ENCODE measurements at places on chromosomes 2 and 18. TPM values are rescaled to one million over a fixed set of nuclear protein-coding genes. Genes with fewer than 3 reads are reported as not detected.

Gene UGT1A4
- not detected for polyA plus RNA-seq

Gene KCNE4
- polyA plus RNA-seq, result 15.3 TPM

Gene UBE2E3
- 200 TPM for polyA plus RNA-seq

DNA sequence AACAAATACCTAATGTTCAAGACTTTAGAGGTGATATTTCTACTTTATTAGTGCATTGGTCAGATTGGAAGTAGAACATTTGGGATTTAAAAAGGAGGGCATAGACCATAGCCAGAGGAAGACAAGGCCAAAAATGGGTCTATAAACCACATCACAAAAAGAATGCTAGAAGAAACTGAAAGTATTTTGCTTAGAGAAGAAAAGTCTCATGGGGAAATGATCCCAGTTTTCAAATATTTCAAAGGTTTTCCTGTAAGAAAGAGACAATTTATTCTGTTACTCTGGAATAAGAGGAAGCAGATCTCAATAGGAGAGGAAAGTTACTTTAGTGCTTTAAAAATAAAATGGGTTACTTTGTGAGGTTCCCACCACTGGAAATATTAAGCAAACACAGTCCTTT, 341.4 kb downstream of the TNS1 start:
- no peak for DNase-seq

DNA sequence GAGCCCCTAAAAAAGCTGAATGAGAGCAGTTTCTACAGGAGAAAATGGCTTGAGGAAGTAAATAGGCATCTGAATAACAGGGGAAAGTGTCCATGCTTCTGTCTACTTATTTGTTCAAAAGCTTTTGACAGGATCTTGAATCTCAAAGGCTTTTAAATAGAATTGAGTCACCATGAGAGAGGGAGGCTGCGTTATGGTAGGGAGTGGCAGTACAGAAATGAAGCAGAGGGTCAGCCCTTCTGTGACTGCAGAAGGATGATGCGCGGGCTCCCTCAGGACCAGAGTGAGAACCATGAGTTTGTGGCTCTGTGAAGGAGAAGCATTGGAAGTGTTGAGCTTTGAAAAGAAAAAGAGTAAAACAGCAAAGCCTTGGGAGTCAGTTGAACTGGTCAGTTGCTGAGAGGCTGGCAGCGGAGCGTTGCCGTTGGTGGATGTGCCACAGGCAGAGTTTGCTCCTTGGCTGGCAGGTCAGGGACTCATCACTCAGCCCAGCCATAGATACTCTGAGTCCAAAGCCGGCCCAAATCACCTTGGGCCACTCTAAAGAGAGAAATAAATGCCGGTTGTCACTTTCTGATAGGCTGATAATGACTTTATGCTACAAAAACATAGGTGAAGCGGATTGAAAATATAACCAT, 17.4 kb downstream of the COPS7B start:
- DNase-seq, result no peak

- no peak for DNase-seq
Measured at GRCh38 chr18:10410472-10411308, 43.7 kb upstream of the APCDD1 start.

GRCh38 chr2:45851576-45852304, 200.3 kb downstream of the PRKCE start:
- DNase-seq, result no peak

- DNase-seq, result no peak
Measured at GRCh38 chr2:10826026-10826425, 13.4 kb upstream of the PDIA6 start.

DNA sequence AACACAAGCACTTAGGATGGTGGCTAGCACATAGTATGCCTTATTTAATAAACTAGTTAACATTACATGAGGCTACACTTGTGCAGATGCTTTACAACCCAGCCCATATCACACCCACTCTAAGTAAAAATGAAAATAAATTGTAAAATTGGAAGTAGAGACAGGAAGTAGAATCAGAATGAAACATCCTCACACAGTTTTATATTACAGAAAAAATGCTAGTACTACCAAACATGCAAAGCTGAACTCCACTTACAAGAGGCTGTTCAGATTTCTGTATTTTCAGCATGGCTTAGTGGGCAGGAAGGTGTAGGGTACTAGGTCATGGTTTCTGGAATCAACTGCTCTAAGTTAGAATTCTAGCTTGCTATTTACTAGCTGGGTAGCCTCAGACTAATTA, 18.2 kb upstream of the CRIM1 start:
- no peak for DNase-seq

DNA sequence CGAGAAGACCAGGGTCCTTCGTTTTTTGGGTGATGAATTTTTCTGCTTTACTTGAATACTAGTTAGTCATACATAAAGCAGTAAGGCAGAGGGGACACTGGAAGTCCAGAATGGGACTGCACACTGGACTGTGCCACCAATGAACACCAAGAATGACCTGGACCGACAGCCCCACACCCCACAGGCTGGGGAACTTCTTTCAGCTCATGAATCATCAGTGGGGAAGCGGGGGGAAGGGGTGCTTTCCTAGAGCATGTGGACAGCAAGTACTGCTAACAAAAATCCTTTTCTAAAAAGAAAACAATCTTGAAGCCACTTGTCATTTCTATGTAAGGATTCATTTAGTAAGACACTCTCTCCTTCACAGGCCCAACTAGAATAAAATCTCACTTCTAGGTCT, 86.0 kb downstream of the DTNB start:
- no peak for DNase-seq

GRCh38 chr18:25896178-25896780, 194.1 kb downstream of the SS18 start:
- peak; percentile 21 for DNase-seq

GRCh38 chr18:8031496-8031895, 464.4 kb downstream of the PTPRM start:
- no peak for DNase-seq

- DNase-seq, result no peak
Measured at GRCh38 chr2:51387235-51387634, 355.3 kb upstream of the NRXN1 start.

Measured in renal pelvis (tissue), 12 donors.